ENCODE measurements at places on chromosomes 12 and 14.

DNA sequence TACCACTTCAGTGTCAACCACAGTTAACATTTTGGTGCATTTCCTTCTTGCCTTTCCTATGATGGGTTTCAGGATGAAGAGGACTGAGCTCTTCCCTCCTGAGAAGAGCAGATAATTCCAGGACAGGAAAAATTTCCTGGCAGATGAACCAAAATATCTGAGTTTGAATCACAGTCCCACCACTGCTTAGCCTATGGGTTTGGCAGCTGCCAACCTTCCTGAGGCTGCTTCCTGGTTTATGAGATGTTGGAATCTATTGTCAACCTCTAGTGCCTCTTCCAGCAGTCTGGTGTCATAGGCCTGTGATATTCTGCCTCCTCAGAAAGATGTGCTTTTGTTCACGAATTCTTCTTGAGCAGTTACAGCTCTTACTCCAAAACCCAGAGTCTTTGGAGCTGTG is 197.4 kb upstream of the FRMD6 start:
- no peak for DNase-seq

GRCh38 chr14:96299441-96299840 is 43.4 kb downstream of the BDKRB1 start:
- DNase-seq, result no peak

- DNase-seq, result no peak
Observed at GRCh38 chr12:109695416-109695815, 18.2 kb upstream of the FAM222A start.

- no peak for DNase-seq
Observed at GRCh38 chr12:124560146-124560890, 7.1 kb downstream of the NCOR2 start.

GRCh38 chr14:99971941-99972747 is 93.1 kb upstream of the EVL start:
- no peak for DNase-seq

Measured in GM12892 (cell line).